AG09319 (cell line): ENCODE measurements at places on chromosomes 11 and 22.

DNA sequence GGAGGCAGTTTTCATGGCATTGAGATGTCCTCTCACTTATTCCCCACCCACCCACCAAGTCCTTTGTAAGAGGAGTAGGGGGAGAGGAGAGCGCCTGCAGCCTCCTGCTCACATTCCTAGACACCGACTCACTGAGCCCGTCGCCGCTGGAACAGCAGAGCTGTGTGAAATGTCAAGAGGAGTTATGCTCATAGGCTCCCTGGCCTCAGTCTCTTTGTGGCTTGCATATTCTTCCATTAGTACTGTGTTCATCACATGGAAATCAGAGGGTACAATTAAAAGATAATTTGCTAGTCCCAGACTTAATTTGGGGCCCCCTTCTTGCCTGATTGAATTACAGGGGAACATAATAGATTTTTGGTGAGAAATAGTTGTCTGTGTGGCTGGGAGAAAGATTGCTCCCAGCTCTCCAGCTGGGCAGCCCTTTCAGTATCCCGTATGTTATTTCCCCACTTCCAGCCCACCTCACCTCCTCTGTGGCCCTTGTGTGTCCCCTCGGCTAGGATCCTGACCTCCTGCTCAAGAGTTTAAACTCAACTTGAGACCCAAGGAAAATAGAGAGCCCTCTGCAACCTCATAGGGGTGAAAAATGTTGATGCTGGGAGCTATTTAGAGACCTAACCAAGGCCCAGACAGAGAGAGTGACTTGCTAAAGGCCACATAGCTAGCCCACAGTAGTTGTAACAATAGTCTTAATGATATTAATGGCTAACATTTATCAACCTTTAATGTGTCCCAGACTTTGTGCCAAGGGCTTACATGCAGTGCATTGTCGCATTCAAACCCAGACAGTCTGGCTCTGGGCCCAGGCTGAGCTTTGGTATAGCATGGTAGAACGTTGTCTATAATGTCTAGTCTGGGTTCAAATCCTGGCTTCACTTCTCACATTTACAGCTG is 32.2 kb downstream of the LIMK2 start:
- DNase-seq, result peak; percentile 15

GRCh38 chr11:118629761-118630661 is 22.6 kb downstream of the PHLDB1 start:
- DNase-seq, result no peak

DNA sequence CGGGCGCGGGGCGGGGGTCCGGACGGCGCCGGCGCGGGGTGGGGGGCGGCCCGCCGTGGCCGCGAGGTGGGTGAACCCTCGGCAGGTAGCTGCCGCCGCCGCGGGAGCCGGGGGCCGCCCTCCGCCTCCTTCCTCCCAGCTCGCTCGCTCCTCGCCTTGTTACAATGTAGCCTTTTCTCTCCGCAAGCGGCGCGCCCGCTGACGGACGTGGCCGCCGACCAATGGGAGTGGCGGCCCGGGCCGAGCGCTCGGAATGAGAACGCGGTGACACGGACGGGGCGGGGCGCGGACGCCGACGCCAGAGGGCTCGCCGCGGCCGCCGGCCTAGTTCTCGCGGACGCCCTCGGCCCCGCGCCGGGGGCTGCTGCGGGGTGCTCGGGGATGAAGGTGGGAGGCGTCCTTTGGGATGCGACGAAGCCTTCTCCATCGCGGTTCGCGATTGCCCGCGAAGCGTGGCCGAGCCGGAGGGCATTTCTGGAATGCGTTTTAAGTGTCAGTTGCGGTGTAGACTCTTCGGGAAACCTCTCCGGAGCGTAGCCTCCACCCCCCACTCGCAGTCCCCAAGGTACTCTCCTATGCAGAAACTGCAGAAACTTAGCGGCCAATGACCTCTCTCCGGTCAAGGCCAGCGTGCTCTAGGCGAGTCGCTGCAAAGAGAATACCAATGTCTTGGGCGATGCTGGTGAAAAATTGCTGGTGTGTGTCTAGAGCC is 734 bp downstream of the PRDM11 start:
- DNase-seq, result peak; percentile 90

DNA sequence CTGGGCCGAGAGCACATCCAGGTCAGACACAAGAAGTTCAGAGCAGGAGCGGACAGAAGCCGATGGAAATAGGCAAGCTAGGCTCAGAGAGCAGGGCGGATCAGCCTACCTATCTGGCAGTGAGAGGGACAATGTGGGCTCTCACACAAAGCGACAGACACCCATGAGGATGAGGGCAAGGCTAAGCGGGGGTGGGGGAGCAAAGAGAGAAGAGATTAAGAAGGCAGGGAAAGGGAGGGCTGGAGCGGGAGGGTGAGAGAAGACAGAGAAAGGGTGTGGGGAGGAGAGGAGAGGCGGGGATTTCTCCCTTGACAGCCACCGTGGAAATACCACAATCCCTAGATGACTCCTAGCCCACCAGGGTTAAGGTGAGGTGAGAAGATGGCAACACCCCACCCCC is 57.9 kb downstream of the BUD13 start:
- DNase-seq, result no peak

GRCh38 chr11:46321757-46322156 is 25.5 kb upstream of the DGKZ start:
- no peak for DNase-seq

DNA sequence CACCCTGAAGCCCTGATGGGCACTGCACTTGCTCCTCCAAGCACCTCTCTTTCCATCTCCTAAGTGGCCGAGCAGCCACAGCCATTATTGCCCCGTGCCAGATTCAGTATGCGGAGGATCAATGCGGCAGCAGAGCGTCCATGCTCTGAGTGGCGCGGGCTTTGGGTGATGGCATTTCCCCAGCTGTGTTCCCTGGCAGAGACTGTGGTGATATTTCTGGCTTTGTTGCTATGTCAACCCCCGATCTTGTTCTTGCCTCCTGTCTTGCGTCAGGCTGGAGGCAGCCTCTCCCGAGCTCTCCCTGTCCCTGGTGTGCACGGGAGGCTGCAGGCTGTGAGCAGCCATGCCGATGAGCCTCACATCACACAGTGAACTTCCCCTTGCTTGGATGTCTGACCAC is 1018.6 kb downstream of the TBC1D22A start:
- no peak for DNase-seq

- no peak for DNase-seq
Observed at GRCh38 chr11:106656646-106657045, 361.6 kb downstream of the GUCY1A2 start.

GRCh38 chr11:2834503-2835273 is 50.9 kb downstream of the CDKN1C start:
- no peak for DNase-seq

GRCh38 chr11:111703576-111703975 is 62.6 kb downstream of the PPP2R1B start:
- DNase-seq, result no peak

- no peak for DNase-seq
Observed at GRCh38 chr11:9132203-9132878, 40.9 kb upstream of the SCUBE2 start.

GRCh38 chr11:19013181-19013857 is 47.2 kb downstream of the MRGPRX2 start:
- DNase-seq, result no peak

GRCh38 chr22:40592352-40593113 is 44.0 kb downstream of the MRTFA start:
- DNase-seq, result no peak

DNA sequence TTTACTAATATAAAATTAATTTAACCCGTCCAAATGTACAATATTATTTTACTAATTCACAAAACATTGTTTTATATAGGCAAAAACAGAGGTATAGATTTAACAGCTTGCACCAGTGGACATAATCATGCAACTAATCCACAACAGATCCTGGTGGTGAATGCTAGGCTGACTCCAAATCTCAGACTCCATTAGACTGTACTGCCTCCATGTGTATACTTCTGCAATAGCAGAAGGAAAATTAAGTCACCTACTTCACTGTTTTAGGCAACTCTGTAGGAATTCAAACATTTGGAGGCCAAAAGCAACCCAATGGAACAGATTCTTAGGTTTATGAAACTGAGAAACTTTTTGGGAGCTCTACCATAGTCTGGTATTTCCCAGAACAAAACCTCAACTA is 30.0 kb upstream of the RAB39A start:
- DNase-seq, result peak; percentile 11

DNA sequence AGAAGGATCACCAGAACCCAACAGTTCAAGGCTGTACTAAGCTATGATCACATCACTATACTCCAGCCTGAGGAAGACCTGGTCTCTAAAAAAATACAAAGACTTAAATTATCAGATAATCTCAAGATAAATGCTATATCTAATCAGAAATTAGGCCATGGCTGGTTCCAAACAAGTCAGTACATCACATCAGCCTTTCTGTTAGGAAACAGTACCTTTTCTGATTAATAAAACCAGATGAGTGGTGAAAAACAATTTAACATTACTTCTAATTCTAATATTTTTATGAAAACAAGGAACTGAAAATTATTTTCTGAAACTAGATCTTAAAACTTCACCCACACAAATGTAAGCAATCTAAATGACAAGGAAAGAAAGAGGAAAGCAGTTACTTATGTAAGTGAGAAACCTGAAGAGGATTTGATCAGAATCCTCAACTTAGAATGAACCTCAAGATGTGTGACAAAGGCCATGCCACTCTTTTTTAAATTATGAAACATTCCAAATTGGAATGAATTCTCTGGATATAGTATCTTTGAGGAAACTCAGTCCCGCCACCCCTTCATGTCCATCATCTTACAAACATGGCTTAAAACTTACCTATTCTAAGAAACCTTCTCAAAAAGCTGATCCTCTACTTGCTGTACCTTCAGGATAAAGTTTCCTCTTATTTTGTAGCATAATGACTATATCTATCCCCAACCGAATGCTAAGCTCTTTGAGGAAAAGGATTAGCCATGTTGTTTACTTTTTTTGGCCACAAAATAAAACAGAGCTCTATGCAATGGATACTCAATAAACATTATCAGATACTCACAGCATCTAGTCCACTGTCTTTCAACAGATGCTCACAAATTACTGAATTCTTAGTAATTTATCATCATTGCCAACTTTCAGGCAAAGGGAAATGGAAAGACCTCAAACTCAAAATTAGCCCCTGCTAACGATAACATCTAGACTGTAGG is 132.0 kb downstream of the MRTFA start:
- DNase-seq, result no peak

DNA sequence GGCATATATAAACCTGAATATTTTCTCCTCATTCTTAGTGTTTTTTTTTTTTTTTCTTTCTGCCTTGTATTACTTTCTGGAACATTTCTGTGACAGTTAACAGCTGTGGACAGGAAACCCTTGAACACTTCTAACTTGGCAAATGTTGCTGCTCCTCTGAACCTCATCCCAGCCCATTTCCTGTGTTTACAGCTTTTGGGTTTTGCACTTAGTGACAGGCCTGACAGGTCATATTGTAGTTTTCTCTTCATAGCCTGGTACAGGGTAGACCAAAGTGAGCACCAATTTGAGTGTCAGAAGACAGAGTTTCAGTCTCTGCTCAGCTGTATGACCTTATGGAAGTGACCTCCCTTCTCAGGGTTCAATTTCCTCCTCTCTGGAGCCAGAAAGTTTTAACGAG is 91.6 kb downstream of the STIM1 start:
- DNase-seq, result no peak

DNA sequence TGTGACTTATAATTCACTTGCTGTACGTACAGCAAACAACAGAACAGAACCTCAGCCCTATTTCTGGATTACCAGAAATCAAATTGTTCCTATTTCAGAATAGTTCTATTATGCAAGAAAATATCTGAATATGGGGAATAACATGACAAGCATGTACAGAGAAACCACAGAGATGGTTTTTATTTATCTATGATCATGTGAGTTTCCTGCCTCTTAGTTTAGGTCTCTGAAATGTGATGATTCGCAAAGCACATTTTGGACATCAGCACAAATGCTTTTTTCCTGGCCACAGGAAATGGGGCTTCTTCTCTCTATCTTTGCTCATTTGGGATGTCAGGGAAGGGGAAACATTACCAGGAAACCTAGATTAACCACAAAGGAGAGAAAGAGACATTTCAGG is 266.7 kb upstream of the CTSC start:
- peak; percentile 5 for DNase-seq

GRCh38 chr11:46948378-46949131 is 12.0 kb downstream of the CSTPP1 start:
- DNase-seq, result peak; percentile 16

DNA sequence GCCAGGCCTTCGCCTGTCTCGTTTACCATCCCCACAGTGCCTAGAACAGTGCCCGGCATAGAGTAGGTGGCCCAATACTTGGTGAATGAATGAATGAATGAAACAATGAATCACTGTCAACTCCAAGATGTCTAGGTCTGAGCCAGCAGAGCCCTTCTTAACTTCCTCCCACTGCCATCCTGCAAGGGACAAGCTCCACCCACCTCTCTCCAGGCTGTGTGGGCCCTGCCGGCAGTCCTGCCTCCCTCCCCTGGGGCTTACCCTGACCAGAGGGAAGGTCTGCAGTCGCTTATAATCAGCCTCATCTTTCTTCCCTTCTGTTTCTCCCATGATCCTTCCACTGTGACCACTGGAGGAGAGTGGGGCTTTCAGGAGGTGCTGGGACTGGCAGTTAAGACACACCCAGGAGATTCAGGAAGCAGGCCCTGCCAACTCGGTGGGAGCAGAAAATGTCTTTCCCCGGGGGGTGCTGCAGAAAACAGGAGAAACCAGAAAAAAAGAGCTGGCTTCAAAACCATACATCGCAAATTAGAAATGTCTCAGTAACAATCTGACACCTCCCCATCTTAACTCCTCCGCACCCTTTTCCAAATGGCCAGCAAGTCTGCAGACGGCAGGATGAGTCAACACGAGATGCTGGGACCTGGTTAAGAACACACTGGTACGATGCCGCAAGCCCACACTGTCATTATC is 11.4 kb downstream of the DNAL4 start:
- no peak for DNase-seq

DNA sequence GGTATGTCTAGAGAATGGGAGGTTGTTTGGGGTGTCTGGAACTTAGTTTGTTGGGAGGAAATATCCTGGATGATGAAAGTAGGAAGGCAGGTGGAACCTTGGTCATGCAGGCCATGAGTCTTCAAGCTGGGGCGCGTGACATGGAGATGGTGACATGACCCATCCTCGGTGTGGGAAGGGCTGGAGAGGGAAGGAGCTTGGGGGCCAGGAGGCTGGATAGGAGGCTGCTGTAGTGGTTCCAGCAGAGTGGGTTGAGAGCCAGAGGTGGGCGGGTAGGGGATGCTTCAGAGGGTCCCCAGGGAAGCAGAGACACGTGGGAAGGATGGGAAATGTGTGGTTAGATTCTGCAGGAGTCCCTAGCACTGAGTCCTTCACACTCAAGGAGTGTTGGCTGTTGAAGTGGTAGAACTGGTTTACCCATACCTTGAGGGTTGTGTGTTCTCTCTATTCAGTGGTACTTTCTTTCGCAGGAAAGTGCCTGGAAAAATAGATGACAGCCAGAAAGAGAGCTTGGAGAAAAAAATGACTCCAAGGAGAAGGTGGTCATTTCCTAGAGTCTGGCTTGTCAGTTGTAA is 56.8 kb downstream of the LDLRAD3 start:
- no peak for DNase-seq
